ENCODE measurements at places on chromosomes 1 and 21. TPM values are rescaled to one million over a fixed set of nuclear protein-coding genes. Genes with fewer than 3 reads are reported as not detected.

GRCh38 chr1:29876902-29877301, 640.6 kb downstream of the PTPRU start:
- peak; percentile 85 for DNase-seq

E2F2 gene
- total RNA-seq, result 0.29 TPM

GRCh38 chr21:43864313-43864961, 586 bp upstream of the AGPAT3 start:
- no peak for DNase-seq

GRCh38 chr1:227925582-227926198, 22.0 kb downstream of the WNT9A start:
- DNase-seq, result no peak

DNA sequence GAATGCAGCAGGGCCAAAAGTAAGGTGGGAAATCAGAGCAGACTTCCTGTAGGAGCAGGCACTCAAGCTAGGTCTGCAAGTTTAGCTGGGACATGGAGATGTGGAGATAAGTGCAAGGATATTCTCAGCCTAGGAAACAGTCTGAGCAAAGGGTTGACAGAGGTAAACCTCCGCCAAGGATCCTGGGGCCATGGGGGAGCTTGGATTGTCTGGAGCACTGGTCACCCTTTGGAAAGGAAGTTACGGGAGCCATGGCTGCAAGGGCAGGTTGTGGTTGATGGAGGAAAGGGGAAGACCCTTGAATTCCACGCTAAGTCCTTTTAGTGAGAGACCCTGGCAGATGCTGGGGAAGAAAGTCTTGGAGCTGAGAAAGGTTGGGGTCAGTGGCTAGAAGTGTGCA, 150.9 kb downstream of the PTPRU start:
- peak; percentile 11 for DNase-seq

- DNase-seq, result no peak
Observed at GRCh38 chr21:43305336-43305665, 121.6 kb downstream of the SIK1 start.

DNA sequence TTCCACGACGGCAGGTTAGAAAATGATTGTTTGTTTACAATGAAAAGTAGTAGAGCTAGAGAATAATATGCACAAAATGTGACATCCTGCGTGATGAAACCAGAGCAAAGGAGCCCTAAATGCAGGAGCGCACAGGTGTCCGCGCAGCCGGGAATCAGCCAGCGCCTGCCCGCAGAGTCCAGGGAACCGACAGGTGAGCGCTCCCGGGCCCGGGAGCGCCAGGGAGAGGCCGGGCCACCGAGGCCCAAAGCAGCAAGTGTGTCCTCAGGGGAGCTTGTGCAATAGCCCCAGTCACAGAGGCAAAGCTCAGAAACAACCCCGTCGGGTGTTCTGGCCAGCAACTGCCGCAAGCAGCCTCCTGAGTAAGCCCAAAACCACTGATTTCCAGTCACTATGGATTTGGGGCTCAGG, 789 bp upstream of the GALE start:
- no peak for DNase-seq

GRCh38 chr1:113780374-113781146, 21.3 kb upstream of the PHTF1 start:
- no peak for DNase-seq

DNA sequence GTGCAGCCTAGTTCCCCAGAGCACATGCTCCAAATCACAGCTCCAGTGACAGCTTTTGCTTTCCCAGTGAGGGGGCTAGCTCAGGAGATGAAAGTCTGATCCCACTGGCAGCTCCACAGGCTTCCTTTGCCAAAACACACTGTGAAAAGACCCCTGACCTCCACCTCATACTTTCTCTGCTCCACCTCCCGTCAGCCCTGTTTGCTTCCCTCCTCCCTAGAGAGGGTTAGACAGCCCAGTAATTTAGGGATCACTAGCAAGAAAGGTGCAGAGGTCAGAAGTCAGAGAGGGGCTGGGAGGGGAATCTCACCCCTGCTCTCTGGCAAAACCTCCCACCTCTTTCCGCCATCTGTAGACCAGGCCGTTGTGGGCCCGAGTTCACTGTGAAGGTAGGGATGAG, 62.8 kb downstream of the PLXNA2 start:
- DNase-seq, result no peak

SPOCD1 gene
- total RNA-seq, result 9.5 TPM

GRCh38 chr1:202144402-202145067, at the start of gene ARL8A:
TSS of gene ARL8A (minus strand) at chr1:202144737. CDS start at chr1:202144572, 165 bp downstream.
- DNase-seq, result peak; percentile 94

DNA sequence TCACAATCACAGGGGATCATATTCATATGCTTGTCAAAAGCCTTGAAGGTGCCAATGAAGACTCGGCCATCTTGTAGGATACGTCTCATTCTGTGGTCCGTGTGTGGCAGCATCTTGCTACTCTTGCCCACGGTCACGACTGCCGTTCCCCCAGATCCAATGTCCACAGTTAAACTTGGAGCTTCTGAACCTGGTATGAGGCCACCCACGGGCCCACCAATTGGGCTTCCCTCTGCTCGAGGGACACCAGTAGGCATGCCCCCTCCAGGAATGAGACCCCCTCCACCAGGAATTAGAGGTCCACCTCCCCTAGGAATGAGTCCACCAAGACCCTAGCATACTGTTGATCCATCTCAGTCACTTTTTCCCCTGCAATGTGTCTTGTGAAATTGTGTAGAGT, 39.6 kb downstream of the MORN1 start:
- no peak for DNase-seq

SAMSN1 gene
- 42.4 TPM for total RNA-seq

- DNase-seq, result no peak
Observed at GRCh38 chr1:215766521-215766920, 199.4 kb downstream of the KCTD3 start.

- DNase-seq, result peak; percentile 80
Observed at GRCh38 chr1:29543586-29543985, 307.3 kb downstream of the PTPRU start.

GALNT2 gene
- total RNA-seq, result 144 TPM

DNA sequence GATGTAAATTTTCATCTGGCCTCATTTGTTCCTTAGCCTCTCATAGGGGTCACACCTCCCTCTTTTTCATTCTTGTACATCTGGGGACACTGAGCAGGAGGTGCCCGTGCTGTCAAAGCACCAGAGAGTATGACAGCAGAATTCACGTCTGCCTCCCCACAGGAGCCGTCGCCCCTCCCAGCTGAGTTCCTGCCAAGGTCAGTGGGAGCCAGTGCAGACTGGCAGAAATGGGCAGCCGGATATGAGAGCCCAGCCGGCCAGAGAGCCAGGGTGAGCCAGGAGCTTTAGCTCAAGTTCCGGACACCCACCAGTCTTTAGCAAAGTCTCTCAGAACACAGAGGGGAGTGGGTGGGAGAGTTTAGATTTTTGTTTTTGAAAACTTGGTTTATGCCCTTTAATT, 21.9 kb downstream of the GPR137B start:
- DNase-seq, result peak; percentile 72

DNA sequence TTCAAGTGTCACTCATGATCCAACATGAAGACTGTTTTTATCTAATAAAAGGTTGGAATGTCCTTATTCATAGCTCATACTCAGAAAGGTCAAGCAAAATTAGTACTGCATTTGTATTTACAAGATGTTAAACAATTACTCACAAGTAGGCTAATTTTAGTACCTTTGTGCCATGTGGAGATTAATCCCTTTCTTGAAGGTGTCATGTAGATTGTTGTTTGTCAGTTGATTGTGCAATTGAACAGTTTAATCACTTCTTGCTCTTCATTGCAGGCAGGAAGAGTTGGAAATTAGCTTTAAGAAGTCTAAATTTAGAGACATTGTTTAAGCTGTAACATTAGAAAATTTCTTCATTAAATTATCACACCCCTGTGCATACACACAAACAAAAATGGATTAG, 847.1 kb downstream of the KCNT2 start:
- DNase-seq, result no peak

DNA sequence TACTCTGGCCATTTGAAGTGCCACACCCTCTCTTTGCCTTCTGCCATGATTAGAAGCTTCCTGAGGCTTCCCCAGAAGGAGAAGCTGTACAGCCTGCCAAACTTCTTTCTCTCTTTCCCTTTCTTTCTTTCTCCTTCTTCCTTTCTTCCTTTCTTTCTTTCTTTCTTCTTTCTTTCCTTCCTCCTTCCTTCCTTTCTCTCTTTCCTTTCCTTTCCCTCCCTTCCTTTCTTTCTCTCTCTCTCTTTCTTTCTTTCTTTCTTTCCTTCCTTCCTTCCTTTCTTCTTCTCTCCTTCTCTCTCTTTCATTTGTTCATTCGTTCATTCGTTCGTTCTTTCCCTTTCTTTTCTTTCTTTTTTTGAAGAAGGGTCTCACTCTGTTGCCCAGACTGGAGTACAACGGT, 931.0 kb downstream of the TTLL7 start:
- no peak for DNase-seq

DNA sequence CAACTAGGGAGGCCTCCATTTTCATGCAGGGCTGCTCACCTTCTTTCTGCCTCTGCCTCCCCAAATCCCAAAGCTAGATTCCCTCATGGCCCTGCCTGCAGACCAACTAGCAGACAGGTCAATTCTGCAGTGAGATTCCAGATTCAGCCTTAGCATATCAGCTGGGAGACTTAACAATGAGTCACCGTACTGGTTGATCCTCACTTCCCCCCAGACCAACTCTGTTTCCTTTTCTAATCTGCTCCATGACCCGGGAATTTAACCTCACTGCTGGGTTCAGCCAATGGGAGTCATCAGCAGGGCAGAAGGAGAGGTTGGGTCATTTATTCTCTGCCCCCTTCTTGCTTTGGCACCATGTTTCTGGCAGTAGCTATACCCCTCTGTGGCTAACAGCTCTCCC, 140.6 kb upstream of the GRIK3 start:
- DNase-seq, result no peak

HPCAL4 gene
- total RNA-seq, result not detected

DNA sequence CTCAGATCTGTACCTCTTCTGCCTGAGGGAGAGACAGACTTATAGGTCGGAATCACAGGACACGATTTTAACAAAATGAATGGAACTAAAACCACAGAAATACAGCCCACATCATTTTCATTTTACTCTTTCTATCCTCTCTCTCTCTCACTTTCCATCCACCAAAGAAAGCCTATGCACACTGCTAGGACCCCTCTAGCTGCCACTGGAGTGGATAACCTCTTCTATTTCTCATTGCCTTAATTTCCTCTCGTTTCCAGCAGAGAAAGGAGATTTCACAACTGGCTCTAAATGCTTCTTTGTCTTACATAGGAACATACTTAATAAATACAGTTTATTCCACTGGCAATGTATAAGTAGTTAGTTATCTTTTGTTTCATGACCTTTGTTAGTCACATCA, 867.8 kb upstream of the ADGRL4 start:
- DNase-seq, result no peak

FUBP1 gene
- 93.6 TPM for total RNA-seq

- DNase-seq, result no peak
Observed at GRCh38 chr21:16264319-16264718, 534.5 kb downstream of the USP25 start.

DNA sequence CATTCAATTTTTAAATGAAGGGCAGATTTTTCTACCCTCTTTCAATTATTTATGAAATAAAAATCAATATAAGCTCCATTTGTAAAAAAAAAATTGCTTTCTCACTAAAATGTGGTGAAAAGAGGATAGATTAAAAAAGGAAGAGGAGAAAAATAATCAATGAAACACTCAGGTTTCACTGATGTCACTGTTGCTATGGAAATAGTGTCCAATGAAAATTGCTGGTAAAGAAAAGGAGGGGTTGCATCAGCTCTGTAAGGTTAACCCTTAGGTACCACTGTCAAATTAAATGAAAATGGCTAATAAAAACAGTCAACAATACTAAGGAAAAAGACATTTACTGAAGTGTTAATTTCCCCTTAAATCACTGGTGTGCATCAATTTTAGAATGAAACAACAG, 91.6 kb upstream of the TTC39A start:
- no peak for DNase-seq

DNA sequence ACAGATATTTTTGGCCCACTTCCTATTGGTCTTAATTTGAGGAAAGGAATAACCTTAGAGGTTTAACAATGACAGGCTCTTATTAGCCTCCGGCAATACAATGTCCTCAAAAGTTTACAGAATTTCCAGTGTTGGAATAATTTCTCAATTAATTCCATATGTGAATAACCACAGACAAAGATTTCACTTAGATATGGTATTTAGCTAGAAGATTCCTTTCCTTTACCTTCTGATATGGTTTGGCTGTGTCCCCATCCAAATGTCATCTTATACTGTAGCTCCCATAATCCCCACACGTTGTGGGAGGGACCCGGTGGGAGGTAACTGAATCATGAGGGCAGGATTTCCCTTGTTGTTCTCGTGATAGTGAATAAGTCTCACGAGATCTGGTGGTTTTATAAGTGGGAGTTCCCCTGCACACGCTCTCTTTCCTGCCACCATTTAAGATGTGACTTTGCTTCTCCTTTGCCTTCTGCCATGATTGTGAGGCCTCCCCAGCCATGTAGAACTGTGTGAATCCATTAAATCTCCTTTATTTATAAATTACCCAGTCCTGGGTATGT, 54.9 kb upstream of the RGS7 start:
- DNase-seq, result no peak

PAPPA2 gene
- total RNA-seq, result 0.48 TPM

DNA sequence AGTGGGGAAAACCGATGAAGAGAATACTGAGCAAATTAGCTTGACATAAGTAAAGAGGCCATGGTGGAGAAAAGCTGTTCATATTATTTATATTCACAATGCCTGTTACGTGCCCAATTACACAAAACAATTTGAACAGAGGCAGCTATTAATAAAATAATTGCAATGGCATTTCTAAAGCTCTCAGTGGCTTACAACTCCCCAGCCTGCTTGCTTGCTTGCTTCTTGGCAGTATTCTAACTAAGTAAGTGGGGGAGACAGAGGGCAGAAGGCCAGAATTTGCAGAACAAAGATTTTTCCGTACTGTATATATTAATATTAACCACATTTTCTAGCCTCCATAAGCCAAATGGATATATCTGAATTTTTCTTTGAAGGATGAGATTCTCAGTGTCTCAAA, 12.9 kb downstream of the PTPN14 start:
- DNase-seq, result no peak

- DNase-seq, result no peak
Observed at GRCh38 chr1:56339093-56339492, 240.3 kb downstream of the PLPP3 start.

PRR9 gene
- total RNA-seq, result not detected

SPRR2A gene
- total RNA-seq, result not detected

OPRD1 gene
- total RNA-seq, result not detected

DNA sequence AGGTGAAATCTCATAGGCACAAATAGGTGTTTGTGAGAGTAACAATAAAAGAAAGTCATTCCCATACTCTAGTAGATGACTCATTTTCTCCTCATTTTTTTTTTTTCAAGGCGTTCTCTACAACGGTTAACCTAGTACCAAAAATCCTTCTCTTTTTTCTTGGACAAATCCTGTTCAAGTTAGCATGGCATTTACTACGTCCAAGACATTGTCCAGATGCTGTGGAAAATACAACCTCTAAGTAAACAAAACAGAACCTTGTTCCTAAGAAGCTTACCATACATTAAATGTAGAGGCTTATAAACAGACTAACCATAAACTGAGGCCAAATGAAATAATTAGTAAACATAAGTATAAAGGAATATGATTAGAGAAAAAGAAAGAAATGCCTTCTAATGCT, 76.2 kb upstream of the RGS4 start:
- no peak for DNase-seq

SLC35F3 gene
- total RNA-seq, result not detected

SMYD2 gene
- 34.4 TPM for total RNA-seq

MACO1 gene
- 20.1 TPM for total RNA-seq

Measured in mesenteric fat pad (tissue), 1 donor.